ENCODE measurements at places on chromosomes 13 and 19.

DNA sequence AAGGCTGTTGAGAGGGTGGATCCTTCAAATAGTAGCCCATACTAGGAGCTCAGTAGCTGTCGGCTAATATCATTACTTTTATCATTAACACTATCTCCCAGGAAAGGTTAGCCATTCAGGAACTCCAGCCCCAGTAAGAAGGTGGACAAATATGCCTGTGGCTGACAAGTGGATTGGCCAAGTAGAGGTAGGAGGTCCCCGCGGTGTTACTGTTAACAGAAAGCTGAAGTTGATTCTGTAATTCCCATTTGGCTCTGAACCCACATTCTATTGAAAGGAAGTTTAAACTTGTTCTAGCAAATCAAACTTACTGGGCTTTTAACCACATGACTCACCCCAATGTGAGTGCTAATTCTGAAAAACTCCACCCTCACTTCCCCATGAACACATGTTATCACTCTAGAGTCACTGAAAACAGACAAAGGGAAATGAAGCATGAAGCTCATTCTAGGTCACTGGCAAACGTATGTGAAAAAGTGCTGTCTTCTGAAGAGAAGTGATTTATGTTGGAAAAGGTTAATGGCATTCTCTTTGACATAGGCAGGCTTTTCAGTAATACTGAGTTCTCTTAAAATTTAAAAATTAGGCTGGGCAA lies 273.5 kb downstream of the FGF14 start:
- H3K27me3 ChIP-seq = no peaks in the 10 kb centered on the region
- no peaks in the 10 kb centered on the region for H3K4me1 ChIP-seq
- no peak overlapping the region for H3K4me3 ChIP-seq
- H3K27ac ChIP-seq = no peak overlapping the region

- no peaks in the 10 kb centered on the region for H3K4me1 ChIP-seq
- H3K36me3 ChIP-seq = no peaks in the 10 kb centered on the region
- H3K27me3 ChIP-seq = no peaks in the 10 kb centered on the region
- no peak overlapping the region for H3K4me3 ChIP-seq
- DNase-seq = peak; percentile 61
- H3K27ac ChIP-seq = peak overlapping the region; percentile 61
These were observed 12.0 kb downstream of the BCAM start for GRCh38 chr19:44820648-44821609.

DNA sequence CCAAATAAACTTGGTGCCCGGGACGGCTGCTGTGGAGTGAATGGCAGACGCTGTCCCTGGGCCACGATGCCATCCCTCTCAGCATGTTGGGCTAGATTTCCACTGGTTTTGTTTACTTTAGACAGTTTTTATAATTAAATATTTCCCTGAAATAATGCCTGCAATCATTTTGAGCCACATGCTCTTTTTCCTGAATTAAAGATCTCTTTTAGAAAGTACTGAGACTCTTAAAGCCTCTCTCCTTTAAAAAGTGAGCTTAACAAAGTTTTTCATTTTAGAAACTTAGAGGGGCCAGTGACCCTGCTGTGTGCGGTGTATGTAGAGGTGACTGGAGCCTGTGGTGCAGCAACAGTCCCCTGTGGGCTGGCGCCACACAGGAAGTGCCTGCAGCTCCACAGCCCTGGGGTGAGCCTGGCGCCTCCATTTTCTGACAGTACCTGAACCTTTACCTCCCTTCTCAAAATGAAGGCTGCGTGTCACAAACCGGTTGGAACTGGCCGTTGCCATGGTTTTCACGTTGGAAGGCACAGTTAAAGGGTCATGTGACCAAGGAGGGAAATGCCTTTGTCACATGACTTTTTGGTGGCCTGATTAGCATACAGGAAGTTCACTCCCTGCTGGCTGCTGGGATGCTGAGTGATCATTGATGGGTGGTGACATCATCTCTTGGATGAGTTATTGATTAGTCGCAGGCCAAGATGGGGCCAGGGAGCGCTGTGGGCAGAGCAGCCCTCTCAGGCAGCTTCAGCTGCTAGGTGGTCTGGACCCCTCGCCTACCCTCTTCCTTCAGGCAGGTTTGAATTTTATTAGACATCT lies 26.3 kb downstream of the TSSK6 start:
- no peaks in the 10 kb centered on the region for H3K36me3 ChIP-seq
- no peak overlapping the region for H3K4me3 ChIP-seq
- H3K27me3 ChIP-seq = no peaks in the 10 kb centered on the region
- peak overlapping the region; percentile 66 for H3K27ac ChIP-seq
- H3K4me1 ChIP-seq = peaks cover 6% of the 10 kb centered on the region

- no peak overlapping the region for H3K27ac ChIP-seq
- no peaks in the 10 kb centered on the region for H3K4me1 ChIP-seq
- no peaks in the 10 kb centered on the region for H3K36me3 ChIP-seq
- DNase-seq = no peak
- no peak overlapping the region for H3K4me3 ChIP-seq
These were observed 4.9 kb upstream of the LYPD3 start for GRCh38 chr19:43470288-43470687.

DNA sequence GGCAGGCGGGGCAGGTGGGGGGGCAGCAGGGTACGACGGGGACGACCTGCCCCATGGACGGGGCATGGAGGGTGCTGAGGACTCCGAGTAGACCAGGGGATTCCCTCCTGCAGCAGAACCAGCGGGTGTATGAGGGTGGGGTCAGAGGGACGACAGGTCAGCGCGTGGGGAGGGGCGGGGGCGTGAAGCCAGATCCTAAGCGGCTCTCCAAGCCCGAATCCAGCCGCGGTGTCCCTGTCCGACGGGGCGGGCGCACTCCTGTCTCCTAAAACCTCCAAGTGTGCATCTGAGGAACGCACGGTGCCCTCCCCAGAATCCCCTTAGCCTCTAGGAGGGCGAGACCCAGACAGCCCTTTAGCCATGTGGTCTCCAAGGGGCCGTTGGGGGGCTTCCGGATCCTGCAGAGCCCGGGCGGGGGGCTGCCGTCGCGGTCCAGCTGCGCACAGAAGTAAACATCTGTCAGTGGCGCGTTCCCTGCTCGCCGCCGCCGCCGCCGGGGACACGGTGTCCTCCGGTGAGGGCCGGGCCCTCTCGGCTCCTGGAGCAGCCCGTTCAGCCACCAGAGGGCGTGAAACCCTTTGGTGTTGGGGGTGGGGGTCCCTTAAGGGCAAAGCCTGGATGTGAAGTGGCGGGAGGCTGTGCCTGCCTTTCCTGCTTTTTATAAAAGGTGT lies 730 bp downstream of the NRTN start:
- peaks cover 26% of the 10 kb centered on the region for H3K27me3 ChIP-seq
- no peak overlapping the region for H3K27ac ChIP-seq
- no peaks in the 10 kb centered on the region for H3K4me1 ChIP-seq
- no peak for DNase-seq
- no peak overlapping the region for H3K4me3 ChIP-seq

GRCh38 chr19:47230054-47230920 lies 712 bp downstream of the BBC3 start:
- no peaks in the 10 kb centered on the region for H3K36me3 ChIP-seq
- peak; percentile 76 for DNase-seq
- peaks cover 5% of the 10 kb centered on the region for H3K4me1 ChIP-seq
- no peaks in the 10 kb centered on the region for H3K27me3 ChIP-seq
- peak overlapping the region; percentile 99 for H3K27ac ChIP-seq
